Stimulated activated CD4-positive, alpha-beta T cell treated with anti-CD3 and anti-CD28 coated beads, Interleukin-1b, Interleukin-23, amount 100 ng/mL, for 48 hours (primary cell): ENCODE measurements at places on chromosomes 7 and 10.
A peak's percentile ranks its signal among the peaks of the same experiment; 100 is the strongest.

DNA sequence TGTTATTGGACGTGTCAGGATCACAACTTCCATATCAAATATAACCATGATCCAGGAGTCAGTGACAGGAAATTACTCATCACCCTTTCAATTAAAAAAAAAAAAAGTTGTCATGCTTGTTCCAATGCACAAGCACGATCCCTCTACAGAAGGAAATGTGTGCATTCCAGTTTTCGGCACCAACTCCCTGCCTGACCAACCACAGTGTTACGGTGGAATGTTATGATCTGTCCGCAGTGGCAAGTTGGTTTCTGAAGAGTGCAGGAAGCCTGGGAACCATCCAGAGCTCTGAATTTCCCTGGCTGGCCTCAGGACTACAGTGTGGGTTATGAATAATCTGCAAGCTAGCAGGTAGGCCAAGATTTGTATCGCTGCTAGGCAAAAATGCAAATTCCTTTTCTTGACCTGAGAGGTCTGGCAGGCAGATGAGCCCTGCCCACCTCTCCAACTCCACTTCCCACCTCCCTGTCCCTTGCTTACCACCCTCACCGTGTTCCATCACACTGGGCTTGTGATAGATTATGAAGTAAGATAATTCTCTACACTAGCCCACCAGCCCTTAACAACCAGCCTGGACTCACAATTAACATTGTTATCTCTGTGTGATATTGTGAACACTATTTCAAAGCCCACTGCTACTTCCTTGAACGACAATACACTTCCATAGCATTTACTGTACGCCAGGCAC, 20.4 kb downstream of the FRMPD2 start:
- DNase-seq: no peak

GRCh38 chr7:28088901-28089714, 91.5 kb downstream of the JAZF1 start:
- DNase-seq: no peak

DNA sequence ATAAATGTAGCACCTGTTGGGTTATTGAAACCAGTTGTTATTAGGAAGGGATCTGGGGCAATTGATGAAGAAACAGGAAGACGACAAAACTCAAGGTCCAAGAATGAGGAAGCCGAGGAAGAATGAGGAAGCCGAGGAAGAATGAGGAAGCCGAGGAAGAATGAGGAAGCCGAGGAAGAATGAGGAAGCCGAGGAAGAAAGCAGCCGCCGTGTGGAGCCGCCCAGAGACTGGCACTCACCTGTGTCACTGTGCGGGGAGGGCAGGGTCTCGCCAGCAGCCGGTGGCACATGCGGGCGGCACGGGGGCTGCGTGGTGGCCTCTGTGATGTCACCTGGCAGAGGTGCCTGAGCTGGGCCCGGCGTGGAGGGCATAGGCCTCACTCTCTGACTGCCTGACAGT, 71.1 kb upstream of the CFAP46 start:
- DNase-seq: no peak

- DNase-seq: peak; percentile 11
These were observed 140.7 kb upstream of the CALCR start for GRCh38 chr7:93715234-93715633.

DNA sequence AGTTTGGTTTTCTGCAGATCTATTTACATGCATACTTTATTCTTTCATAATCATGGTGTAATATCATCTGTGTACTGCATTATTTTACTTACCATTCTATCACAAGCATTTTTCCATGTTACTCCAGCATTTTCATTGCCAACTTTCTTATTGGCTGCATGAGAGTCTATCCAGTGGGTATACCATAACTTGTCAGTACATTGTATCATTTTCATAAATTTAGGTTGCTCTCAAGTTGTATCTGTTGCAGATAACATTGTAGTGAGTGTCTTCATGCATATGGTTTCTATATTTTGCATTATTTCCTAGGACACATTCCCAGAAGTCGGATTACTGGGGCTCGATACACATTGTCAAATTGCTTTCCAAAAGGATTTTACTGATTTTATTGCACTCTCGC, 87.2 kb upstream of the INSYN2A start:
- DNase-seq: no peak

DNA sequence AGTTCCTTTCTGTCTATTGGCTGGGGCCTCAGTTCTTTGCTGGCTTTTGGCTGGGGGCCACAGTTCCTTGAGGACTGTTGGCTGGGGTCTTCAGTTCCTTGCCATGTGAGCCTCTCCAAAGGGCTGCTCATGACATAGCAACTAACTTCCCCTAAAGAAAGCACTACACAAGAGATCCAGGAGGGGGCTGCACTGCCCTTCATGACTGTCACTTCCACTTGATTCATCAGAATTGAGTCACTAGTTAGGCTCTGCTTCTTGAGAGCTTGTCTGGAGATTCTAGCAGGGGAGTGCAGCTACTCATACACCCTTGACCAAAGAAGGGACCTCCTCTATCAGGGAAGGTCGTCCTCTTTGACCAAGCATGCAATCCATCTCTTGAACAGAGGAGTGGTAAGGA, 38.0 kb upstream of the MKX start:
- peak; percentile 35 for DNase-seq

DNA sequence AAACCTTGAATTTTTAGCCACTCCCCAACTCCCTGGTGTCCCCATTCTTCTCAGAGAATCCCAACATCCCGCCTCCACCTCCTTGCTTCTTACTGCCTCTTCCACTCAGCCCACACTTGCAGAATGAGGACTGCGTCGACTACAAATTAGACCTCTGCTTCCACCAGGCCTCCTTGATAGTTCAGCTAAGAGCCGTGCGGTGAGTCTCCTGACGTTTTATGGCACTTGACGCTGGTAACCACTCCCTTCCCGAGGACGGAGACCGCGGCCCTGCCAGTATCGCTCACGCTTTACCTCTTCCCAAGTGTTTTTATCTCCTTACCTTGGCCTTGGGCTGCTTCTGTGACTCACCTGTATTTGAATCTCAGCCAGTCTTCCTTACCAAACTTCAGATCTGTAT, 31.1 kb downstream of the RBM17 start:
- no peak for DNase-seq
